Skeletal muscle cell (primary cell): ENCODE measurements at places on chromosomes 6 and 20.
A peak's percentile ranks its signal among the peaks of the same experiment; 100 is the strongest.

- DNase-seq, result no peak
These were observed 181.7 kb upstream of the ARID1B start for GRCh38 chr6:156595476-156595875.

DNA sequence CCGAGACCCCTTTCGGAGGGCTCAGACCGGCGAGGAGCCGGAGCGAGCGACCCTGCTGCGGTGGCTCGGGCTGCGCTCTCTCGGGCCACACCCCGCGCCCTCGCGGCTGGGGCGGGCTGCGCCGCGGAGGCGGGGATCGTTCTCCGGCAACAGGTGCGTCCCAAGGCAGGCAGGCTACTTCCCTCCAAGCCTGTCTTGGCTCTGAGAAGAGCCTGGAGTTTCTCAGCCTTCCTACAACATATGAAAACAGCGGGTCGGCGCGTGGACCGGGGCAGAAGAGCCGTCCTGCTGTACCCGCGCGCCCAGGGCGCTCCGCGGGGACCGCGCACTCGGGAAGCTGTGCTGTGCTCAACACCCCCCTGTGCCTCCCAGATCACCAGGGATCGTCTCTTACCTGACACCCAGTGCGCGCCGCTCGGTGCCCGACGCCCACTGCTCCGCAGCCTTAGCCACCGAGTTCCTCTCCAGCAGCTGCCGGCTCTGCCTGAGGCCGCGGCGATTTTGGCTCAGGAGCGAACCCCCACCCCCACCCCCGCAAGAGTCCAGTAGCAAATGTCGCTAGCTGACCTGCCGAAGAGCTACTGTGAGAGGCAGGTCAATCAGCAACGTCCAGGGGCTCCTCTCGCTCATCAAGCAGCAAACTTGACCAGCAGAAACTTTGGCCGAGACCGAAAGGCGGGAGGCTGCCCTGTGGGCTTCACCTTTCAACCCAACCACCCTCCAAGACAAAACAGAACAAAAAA, 3.7 kb upstream of the OLIG3 start:
- DNase-seq, result no peak

- DNase-seq, result no peak
These were observed 62.0 kb upstream of the TASP1 start for GRCh38 chr20:13700761-13701160.

GRCh38 chr20:17560344-17561074, 9.4 kb upstream of the DSTN start:
- DNase-seq, result no peak

DNA sequence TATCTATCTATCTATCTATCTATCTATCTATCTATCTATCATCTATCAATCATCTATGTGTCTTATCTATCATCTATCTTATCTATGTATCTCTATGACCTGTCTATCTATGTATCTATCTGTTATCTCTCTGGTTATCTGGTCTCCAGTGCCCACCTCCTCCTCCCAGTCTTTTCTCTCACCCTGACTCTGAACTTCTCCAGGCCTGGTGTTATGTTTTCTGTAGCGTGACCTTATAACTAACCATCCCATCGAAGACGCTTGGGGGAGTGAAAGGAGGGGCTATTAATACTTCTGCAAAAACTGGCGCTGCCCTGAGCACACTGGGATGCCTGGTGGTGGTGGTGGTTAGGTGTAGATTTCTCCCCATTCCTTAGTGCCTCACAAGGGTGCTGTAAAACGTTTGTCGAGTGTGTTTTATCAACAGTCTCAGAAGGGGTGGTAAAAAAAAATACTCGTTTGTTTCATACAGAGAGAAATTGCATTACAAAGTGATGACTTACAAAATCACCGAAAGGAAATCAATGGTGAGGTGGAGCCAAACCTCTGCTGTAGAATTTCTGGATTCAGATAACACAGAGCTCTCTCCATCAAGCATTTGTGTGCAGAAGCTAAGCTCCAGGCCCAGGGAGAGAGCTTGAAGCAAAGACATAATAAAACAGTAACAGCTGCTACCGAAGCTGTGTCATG, 156.2 kb downstream of the BCAS1 start:
- no peak for DNase-seq

DNA sequence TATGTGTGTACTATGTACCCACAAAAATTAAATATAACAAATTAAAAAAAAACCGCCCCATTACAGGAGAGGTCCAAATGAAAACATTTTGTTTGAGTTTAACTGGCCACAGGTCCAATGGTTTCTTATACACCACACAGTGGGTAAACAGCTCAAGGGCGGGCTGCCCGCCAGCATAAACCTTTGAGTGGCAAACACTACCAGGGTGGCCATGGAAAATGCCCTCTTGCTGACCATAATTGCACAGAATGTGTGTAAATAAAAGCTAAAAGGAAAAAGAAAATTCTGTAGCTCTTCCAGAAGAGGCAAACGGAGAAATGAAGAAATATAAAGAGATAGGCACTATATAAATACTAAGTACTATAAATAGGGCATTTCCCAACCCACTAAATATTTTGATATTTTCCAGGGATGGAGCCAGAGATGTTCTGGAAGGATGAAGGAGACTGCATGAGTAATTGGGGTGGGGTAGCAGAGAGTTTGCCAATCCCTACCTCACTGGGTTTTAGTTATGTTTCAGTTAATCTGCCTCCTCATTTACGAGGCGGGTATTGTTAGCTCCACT, 1.1 kb upstream of the CDC5L start:
- peak; percentile 4 for DNase-seq
